ENCODE measurements at places on chromosomes 12 and 14.

DNA sequence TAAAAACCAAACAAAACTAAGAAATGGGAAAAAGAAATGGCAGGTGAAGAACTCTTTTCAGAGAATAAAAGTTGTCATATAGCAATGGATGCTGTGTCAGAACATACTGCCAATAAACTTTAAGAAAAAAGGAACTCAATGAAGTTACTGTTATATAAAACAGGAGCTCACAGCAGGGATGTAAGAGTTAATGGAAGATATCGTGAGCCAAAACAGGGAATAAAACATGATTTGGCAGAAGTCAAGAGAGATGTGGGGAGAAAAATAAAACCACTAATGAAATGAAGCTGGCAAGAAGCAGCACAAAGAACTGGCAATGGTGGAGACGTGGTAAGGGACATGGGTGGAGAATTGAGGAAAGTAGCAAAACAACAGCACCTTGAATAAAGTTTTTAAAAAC is 61.0 kb downstream of the TAOK3 start:
- no peaks in the 10 kb centered on the region for H3K27me3 ChIP-seq
- H3K4me3 ChIP-seq, result no peak overlapping the region
- no peak for DNase-seq
- H3K27ac ChIP-seq, result no peak overlapping the region
- no peaks in the 10 kb centered on the region for H3K36me3 ChIP-seq

DNA sequence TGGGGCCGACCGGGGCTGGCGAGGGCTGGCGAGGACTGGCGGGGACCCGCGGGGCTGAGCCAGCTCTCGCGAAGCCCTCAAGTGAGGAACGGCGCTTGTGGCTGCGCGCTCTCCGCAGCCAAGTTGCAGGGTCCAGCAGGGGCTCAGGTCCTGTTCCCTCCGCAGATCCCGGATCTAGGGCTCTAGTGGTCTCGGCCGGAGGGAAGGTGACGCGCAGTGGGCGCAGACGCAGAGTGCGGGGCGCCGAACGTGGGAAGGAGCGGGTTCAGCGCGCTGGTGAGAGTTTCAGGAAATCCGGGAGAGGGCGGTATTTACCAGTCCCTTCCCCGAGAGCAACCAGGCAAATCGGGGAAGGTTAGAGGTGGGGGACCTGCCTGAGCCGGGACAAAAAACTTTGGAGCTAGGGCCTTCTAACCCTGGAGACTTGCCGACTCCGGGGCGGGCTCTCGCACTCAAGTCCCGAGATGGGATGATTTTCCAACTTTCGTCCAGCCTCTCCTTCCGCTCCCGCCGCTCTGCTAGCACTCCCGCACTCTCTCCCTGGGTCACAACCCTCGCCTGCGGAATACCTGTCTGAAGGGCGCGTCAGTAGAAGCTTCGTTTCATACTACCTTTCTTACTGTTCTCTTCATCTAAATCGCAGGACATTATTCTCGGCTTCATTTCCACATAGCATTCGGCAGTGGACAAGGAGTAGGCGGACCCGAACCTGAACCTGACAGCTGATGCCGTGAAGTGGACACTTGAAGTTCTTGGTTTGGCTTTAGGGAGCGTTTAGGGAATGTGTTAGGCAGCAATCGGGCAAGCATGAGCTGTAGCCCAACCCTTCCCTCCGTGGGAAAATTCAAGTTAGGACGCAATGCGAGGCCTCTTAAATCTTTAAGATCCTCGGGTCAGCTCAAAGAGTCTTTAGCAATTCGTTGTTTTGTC is 13.6 kb upstream of the PAX9 start:
- H3K27me3 ChIP-seq, result peaks cover 9% of the 10 kb centered on the region
- DNase-seq, result no peak
- H3K27ac ChIP-seq, result no peak overlapping the region
- no peaks in the 10 kb centered on the region for H3K36me3 ChIP-seq
- H3K4me3 ChIP-seq, result no peak overlapping the region

GRCh38 chr12:117749431-117749830 is 219.4 kb downstream of the KSR2 start:
- H3K27ac ChIP-seq, result no peak overlapping the region
- DNase-seq, result no peak
- H3K36me3 ChIP-seq, result no peaks in the 10 kb centered on the region
- no peaks in the 10 kb centered on the region for H3K27me3 ChIP-seq
- no peaks in the 10 kb centered on the region for H3K4me1 ChIP-seq
- H3K4me3 ChIP-seq, result no peak overlapping the region

DNA sequence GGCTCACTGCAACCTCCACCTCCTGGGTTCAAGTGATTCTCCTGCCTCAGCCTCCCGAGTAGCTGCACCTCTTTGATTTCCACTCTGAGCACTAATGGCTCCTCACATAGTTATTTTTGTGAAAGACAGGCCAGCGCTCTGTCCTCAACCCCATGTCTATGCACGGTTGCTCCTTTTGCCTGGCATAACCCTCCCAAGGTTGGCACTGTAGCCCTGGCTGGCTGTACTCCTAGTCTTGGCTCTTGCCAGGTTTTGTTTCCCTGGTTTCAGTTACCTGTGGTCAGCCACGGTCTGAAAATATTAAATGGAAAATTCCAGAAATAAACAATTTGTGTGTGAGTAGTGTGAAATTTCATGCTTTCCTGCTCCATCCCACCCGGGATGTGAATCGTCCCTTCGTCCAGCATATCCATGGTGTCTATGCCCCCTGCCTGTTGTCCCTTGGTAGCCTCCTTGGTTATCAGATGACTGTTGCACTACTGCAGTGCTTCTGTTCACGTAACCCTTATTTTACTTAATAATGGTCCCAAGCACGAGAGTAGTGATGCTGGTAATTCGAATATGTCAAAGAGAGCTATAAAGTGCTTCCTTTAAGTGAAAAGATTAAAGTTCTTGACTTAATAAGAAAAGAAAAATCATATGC is 12.3 kb upstream of the DCD start:
- DNase-seq, result no peak
- H3K27me3 ChIP-seq, result peaks cover 4% of the 10 kb centered on the region

GRCh38 chr12:103282124-103282523 is 213.6 kb downstream of the C12orf42 start:
- H3K36me3 ChIP-seq, result no peaks in the 10 kb centered on the region
- peaks cover 4% of the 10 kb centered on the region for H3K4me1 ChIP-seq
- no peak for DNase-seq

DNA sequence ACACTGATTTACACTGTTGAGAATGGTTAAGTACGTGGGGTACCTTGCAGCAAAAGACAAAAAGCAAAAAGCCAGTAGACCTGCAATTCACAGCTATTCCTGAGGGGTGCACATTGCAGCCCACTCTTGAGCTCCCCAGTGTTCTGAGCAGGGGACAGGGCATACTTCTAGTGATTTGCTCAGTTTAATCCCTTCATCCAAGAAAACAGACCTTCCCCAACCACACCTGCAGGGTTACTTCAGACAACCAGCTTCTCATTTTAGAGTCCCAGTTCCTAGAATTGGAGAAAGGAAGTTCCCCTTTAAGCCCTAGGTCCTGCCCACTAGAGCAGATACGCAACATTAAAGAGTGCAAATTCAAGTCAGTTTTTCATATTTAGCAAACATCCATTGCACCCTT is 3.6 kb upstream of the WSB2 start:
- H3K4me3 ChIP-seq, result no peak overlapping the region
- peaks cover 35% of the 10 kb centered on the region for H3K4me1 ChIP-seq
- no peak for DNase-seq
- no peaks in the 10 kb centered on the region for H3K36me3 ChIP-seq
